ENCODE measurements at places on chromosomes 16 and 17.

GRCh38 chr17:77887464-77888241 is 70.8 kb upstream of the TNRC6C start:
- peak; percentile 55 for DNase-seq

GRCh38 chr17:1362065-1362848 is 37.8 kb downstream of the YWHAE start:
- no peak for DNase-seq

GRCh38 chr17:7014995-7015958 is 2.9 kb downstream of the RNASEK start:
- no peak for DNase-seq

GRCh38 chr16:1773703-1774447 is 941 bp upstream of the MRPS34 start:
- DNase-seq: no peak

DNA sequence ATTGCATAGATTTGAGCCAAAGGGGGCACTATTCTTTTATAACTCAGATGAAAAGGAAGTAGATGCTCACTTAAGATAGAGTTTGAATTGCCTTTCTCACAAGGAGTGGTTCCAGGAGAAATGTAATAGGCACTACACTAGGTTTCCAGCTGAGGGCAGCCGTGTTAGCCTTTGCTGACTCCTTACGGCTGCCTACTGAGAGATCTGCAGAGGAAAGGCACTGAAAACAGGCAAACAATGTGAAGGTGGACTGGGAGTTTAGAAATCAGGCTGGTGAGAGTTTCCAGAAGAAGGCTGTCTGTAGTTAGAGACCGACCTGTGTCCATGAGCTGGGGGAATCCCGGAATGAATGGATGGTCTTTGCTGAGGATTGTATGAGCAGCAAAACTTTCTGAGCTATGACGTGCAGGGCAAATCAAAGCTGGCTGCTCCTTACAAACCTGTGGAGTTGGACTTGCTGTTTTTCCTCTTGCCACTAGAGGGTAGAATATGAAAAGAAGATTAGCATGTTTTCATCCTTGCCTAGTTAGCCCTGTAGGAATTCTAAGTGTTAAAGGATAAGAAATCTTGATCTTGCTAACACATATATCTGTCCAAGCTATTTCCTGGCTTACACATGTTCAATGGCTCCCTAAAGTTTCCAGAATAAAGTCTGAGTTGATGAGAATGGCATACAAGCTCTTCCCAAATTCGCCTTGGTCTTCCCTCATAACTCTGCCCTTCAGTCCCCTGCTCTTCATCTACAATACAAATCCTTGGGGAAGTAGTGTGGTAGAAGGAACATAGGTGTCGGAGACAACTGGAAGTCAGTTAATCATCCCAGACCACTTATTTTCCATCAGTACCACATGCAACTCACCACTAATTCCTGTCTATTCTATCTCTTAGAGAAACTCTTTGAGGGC is 20.1 kb upstream of the TAOK1 start:
- DNase-seq: peak; percentile 80

GRCh38 chr17:50312308-50312707 is 33.6 kb upstream of the XYLT2 start:
- no peak for DNase-seq
